ENCODE measurements at places on chromosomes 5 and 9. TPM values are rescaled to one million over a fixed set of nuclear protein-coding genes. Genes with fewer than 3 reads are reported as not detected.

DNA sequence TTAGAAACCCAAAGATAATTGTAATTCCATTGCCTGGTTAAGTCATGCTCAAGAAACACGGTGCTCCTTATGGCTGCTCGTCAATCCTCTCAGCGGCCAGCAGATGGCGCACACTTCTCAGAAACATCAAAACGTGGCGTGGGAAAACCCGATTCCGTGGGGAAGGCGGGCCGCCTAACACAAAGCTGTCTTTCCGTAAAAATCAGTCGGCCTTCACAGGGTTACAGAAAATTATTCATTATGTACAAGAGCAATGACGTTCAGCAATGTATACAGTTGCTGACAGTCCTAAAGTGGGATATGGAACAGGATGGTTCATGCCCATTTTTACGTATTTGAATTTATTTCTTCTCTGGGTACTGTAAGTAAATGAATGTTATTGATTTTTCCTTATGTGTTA lies 83.5 kb downstream of the PDE4D start:
- DNase-seq, result no peak

- no peak for DNase-seq
Observed at GRCh38 chr9:93361995-93362394, 89.5 kb upstream of the FAM120A start.

GRCh38 chr5:13972029-13972428 lies 27.5 kb upstream of the DNAH5 start:
- DNase-seq, result no peak

DNA sequence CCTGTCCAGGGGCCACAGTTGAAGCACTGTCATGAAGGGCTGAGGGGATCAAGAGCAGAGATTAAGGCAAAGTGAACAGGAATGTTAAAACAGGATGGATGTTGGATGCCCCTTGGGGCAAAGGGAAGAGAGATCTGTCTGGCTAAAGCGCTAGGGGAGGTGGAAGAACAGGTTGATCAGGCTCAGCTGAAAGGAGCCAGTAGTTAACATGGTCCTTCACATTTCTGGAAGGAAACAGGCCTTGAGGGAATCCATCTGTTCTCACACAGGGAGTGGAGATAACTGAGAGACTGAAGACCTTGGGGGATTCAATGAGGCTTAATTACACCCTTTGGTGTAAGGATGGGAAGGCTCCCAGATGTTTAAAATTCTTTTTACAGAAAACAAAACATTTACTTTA lies 5.8 kb downstream of the HAPLN1 start:
- DNase-seq, result no peak

GRCh38 chr9:36748322-36748899 lies 175.7 kb downstream of the MELK start:
- no peak for DNase-seq

- DNase-seq, result no peak
Observed at GRCh38 chr5:89972901-89973300, 436.7 kb downstream of the CETN3 start.

GRCh38 chr5:1298067-1298551 lies 3.2 kb upstream of the TERT start:
- DNase-seq, result no peak

DNA sequence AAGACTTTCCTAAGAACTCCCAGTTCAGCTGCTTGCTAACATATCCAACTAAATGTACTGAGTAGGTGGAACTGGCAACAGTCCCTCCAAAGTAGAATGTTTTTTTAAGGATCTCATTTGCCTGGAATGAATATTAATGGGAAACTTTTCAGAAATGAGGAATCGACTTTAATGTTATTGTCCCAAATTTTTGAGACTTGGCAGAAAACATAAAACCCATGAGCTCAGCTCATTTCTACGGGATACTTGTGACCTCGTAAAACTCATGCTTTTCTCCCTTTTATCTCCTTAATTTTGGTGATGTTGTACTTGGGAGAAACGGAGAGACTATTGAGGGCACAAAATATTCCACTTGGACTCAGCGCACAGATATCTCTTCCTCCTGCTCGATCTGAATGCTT lies 296.8 kb downstream of the EBF1 start:
- no peak for DNase-seq

Gene WNK2
- total RNA-seq, result not detected

Gene OTULINL
- total RNA-seq, result 0.14 TPM

Data from pulmonary artery endothelial cell (primary cell).